ENCODE measurements at places on chromosomes 6 and 20. TPM values are rescaled to one million over a fixed set of nuclear protein-coding genes. Genes with fewer than 3 reads are reported as not detected.

DNA sequence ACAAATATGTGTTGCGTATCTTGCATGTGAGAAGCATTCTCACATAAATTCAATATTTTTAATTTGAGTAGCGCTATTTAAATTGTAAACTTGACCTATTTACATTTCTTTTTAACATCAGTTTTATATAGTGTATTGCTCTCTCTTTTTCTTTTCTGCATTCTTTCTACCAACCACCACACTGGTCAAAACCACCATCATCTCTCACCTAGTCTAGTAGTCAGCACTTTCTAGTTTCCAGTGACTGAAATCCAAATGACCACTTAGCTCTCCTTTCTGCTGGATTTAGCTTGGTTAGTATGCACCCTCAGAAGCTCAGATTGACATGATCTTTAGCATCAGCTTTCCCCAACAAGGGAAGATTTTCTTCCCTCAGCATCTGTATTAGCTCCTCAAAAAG lies 73.2 kb upstream of the HCRTR2 start:
- H3K27me3 ChIP-seq = no peaks in the 10 kb centered on the region
- no peaks in the 10 kb centered on the region for H3K36me3 ChIP-seq
- H3K4me1 ChIP-seq = no peaks in the 10 kb centered on the region
- no peak overlapping the region for H3K27ac ChIP-seq
- no peak for DNase-seq
- H3K4me3 ChIP-seq = no peak overlapping the region

DNA sequence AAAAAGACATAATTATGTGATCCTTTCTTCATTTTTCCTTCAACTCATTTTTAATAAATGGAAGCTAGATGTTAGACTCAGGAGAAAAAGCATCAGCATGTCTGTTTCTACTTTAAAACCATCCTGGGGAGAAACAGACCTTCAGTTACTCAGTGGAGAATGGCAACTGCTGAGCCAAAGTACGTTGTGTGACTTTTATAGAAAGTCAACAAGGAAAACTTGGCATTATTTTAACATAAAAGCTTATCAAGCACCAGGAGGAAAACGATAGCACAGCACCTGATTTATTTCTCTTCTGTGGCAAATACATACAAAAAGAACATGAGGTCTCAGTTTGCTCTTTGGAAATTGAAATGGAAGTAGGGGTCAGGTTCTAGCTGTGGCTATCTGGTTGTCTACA lies 115.3 kb upstream of the RIPOR2 start:
- no peaks in the 10 kb centered on the region for H3K36me3 ChIP-seq
- H3K27ac ChIP-seq = no peak overlapping the region
- no peaks in the 10 kb centered on the region for H3K27me3 ChIP-seq
- no peak for DNase-seq
- H3K4me1 ChIP-seq = peaks cover 11% of the 10 kb centered on the region
- no peak overlapping the region for H3K4me3 ChIP-seq

- H3K4me3 ChIP-seq = no peak overlapping the region
- H3K4me1 ChIP-seq = no peaks in the 10 kb centered on the region
- no peaks in the 10 kb centered on the region for H3K27me3 ChIP-seq
- no peak overlapping the region for H3K27ac ChIP-seq
Observed at GRCh38 chr6:33905071-33905609, 101.3 kb upstream of the MLN start.

The PSORS1C2 gene
- total RNA-seq = not detected

GRCh38 chr6:36735110-36736071 lies 37.8 kb downstream of the RAB44 start:
- peak; percentile 84 for DNase-seq
- H3K36me3 ChIP-seq = no peaks in the 10 kb centered on the region
- no peaks in the 10 kb centered on the region for H3K27me3 ChIP-seq
- peaks cover 20% of the 10 kb centered on the region for H3K4me1 ChIP-seq

DNA sequence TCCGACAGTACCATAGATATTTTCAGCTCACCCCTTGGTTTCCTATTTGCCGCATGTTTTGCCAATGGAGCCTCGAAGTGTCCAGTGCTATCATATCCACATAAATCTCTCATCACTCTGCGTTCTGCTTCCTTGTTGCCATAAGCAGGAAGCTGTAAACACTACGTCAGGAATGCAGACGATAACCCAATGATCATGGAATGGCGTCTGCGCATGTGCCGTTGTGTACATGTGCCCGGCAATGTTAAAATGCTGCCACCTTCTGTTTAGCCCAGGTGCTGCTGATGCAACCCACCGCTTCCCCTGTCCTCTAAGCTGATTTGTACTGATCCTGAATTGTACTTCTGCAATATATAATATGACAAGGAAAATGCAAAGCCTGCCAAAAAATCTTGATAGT lies 607.5 kb downstream of the HDGFL1 start:
- H3K27ac ChIP-seq = no peak overlapping the region
- no peaks in the 10 kb centered on the region for H3K4me1 ChIP-seq
- H3K36me3 ChIP-seq = no peaks in the 10 kb centered on the region
- H3K27me3 ChIP-seq = no peaks in the 10 kb centered on the region
- no peak overlapping the region for H3K4me3 ChIP-seq
- no peak for DNase-seq

The KIFC1 gene
- total RNA-seq = 9.0 TPM

GRCh38 chr6:13814938-13815575 lies 700 bp upstream of the MCUR1 start:
- H3K27ac ChIP-seq = peak overlapping the region; percentile 96
- DNase-seq = no peak
- no peaks in the 10 kb centered on the region for H3K27me3 ChIP-seq

DNA sequence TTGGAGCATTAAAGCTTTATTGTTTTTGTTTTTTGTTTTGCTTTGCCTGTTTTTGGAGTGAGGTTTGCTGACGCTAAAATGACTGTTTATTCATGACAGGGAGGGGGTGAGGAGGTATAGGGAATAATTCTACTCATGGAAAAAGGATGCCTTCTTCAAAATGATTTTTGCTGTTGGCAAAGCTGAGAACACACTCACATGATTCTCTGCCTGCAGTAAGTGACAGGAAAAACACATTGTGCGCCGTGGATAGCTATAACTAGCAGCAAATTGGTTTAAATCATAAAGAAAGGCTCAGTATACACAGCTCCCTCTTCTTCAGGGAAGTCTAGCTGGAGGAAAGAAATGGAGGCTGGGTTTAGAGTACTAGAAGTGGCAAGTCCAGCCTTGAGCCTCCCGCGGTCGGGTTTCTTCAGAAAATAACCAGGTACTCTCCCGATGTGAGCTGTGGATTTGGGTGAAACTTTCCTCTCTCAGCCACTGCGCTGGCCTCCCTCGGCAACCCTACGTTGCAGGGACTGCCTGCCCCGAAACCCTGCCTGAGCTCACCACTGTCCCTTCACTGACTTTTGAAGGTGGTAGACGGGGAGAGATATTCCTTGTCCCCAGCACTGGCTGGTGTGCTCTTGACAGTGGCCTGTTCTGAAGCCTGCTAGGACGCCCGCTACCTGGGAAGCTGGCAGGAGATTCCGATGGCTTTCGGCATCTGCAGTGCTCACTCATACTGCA lies 278.2 kb downstream of the NRN1 start:
- H3K27me3 ChIP-seq = no peaks in the 10 kb centered on the region
- H3K36me3 ChIP-seq = no peaks in the 10 kb centered on the region
- peaks cover 4% of the 10 kb centered on the region for H3K4me1 ChIP-seq
- no peak for DNase-seq
- H3K27ac ChIP-seq = no peak overlapping the region

The DYNLT2 gene
- total RNA-seq = 1.1 TPM

DNA sequence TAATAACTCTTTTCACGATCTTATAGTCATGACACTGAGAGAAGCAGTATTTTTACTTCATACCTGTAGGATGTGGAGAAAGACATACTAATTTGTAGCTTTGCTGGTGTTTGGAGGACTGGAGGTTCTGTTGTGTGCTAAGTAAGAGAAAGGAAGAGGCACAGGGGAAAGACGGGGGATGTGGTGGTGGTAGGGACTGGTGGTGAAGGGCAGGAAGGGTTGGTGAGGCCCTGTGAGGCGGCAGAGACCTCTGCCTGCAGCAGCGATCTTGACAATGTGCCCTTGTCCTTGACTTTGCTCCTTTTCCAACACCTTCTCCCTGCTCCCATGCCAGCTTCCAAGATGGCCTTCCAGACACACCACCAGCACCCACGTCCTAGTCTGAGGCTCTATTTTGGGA lies 32.6 kb upstream of the MPC1 start:
- peaks cover 97% of the 10 kb centered on the region for H3K36me3 ChIP-seq
- peak overlapping the region; percentile 31 for H3K27ac ChIP-seq
- no peaks in the 10 kb centered on the region for H3K4me1 ChIP-seq

DNA sequence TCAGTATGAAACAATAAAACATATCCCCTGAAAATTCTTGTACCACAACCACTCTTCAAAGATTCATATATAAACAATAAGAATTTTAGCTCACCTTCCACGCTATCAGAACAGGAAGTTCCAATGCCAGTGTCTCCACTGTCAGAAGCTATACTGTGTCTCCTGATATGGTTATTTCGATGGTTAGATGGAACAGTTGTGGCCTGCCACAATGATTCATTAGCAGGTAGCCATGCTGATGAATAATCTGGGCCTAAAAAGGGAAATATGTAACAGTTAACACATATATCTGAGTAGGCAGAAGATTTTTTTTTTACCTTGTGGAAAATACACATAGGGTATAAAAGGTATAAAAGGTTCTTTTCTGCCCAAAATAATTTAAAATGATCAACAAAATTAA lies 19.0 kb downstream of the CEP85L start:
- no peak overlapping the region for H3K4me3 ChIP-seq
- no peaks in the 10 kb centered on the region for H3K4me1 ChIP-seq
- H3K27ac ChIP-seq = no peak overlapping the region
- no peaks in the 10 kb centered on the region for H3K27me3 ChIP-seq

DNA sequence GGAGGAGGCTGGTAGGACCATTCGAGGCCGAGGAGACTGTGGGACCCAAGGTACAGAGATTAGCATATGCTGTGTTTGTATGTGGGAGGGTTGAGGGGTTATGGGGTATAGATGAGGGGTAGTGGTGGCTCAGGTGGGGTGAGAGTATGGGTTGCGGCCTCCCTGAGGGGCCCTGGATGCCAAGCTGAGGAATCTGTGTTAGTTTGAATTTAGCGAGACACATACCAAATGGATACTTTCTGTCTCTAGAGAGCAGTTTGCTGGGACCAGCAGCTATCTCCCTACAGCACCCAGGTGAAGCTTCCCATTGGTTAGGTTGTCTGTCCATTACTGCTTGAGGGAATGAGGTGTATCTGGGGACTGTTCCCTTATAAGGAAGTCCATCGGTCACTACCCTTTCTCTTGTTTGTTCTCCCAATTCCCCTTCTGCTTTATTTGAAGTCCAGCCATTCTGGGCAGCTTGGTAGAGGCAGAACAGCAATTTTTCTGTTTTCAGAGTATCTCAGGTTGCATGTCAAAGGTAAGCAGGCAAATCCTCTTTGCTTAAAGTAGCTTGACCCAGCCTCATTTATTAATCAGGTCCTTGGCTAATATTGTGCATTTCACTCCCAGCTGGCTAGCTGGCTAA lies 15.2 kb downstream of the CHMP4B start:
- H3K4me3 ChIP-seq = no peak overlapping the region
- peaks cover 53% of the 10 kb centered on the region for H3K4me1 ChIP-seq
- DNase-seq = no peak
- H3K27ac ChIP-seq = peak overlapping the region; percentile 38
- no peaks in the 10 kb centered on the region for H3K27me3 ChIP-seq
- no peaks in the 10 kb centered on the region for H3K36me3 ChIP-seq

DNA sequence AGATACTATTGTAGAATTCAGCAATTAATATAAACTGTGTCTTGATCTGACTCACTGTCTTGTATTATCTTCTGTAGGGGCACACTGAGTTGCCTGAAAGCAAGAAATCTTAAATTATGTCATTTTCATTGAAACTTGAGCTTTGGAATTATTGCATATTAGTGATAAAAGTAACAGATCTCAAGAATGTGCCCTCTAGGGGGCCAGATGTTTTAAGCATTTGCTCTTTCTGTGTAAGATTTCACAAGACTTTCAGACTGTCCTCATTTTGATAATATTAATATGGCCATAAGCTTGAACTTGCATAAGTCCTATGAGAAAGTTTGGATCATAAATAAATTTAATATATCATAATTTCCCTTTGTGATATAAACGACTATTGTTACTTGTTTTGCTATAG lies 55.5 kb upstream of the MYO6 start:
- peaks cover 10% of the 10 kb centered on the region for H3K36me3 ChIP-seq
- DNase-seq = no peak
- H3K27me3 ChIP-seq = no peaks in the 10 kb centered on the region
- H3K27ac ChIP-seq = no peak overlapping the region

DNA sequence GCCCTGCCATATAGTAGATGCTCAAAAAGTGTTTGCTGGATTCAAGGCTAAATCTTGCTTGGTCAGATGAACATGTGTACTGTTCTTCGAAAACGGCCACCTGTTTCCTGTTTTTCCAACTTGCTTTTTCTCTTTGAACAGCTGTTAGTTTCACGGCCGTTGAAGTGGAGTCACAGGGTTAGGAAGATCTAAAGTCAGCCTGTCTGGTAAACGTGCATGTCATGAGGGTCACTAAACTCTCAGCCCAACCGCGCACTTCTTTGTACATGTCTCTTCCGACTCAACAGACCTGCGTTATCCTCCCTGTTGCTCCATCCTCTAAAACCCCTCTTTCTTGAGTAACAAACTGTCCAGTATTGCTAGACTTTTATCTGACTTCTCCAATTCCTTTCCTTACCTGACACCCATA lies 93.2 kb upstream of the MAN1A1 start:
- no peaks in the 10 kb centered on the region for H3K27me3 ChIP-seq
- H3K27ac ChIP-seq = peak overlapping the region; percentile 46
- H3K4me1 ChIP-seq = peaks cover 23% of the 10 kb centered on the region

DNA sequence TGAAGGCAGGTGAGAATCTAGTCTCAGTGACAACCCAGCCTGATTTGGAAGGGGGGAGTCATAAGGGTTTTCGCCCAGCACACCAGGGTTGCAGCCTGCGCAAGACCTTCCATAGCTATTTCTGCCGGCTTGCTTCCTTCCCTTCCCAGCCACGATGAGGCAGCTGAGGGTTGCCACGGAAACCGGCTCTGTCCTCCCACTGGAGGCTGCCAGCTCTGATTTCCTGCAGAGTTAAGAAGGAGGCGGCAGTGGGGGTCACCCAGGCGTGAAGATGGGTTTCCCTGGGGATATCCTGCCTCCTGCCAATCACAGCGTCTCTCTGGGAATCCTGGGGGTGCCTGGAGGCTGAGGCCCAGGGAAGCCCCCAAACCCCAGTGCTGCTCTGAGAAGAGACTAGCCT lies 23.1 kb upstream of the KCNB1 start:
- DNase-seq = no peak
- H3K4me1 ChIP-seq = no peaks in the 10 kb centered on the region
- no peak overlapping the region for H3K4me3 ChIP-seq
- H3K36me3 ChIP-seq = no peaks in the 10 kb centered on the region
- no peaks in the 10 kb centered on the region for H3K27me3 ChIP-seq

- no peaks in the 10 kb centered on the region for H3K27me3 ChIP-seq
- no peak for DNase-seq
- no peaks in the 10 kb centered on the region for H3K36me3 ChIP-seq
- H3K4me1 ChIP-seq = no peaks in the 10 kb centered on the region
- H3K4me3 ChIP-seq = no peak overlapping the region
Observed at GRCh38 chr6:56019973-56020372, 144.6 kb upstream of the BMP5 start.

The ZKSCAN3 gene
- 5.4 TPM for total RNA-seq

- peak overlapping the region; percentile 64 for H3K27ac ChIP-seq
- no peaks in the 10 kb centered on the region for H3K27me3 ChIP-seq
- DNase-seq = peak; percentile 44
- H3K4me1 ChIP-seq = no peaks in the 10 kb centered on the region
Observed at GRCh38 chr20:6070829-6071695, 17.2 kb upstream of the LRRN4 start.
